ENCODE measurements at places on chromosomes 5 and 9.

DNA sequence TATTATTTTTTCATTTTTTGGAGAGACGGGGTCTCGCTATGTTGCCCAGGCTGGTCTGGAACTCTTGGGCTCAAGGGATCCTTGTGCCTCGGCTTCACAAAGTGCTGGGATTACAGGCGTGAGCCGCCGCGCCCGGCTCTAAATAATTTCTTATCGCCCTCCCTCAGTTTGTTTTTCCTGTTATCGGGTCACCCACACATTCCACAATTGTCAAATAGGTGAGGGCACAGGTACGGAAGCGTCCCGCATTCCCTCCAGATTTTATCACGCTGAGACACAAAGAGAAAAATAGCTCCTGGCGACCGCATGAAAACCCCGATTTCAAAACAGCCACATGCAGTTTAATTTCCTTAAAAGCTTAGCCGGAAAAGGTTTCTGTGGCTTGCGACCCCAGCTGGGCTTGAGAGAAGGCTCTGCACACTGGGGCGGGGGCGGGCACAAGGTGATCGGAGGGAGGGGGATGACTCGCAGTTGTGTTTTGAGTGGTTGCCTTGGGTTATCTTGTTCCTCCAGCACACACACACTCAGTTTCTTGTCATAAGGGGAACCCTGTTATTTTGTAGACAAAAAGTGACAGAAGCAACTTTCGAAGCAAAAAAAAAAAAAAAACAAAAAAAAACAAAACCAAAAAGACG lies 717 bp upstream of the IQGAP2 start:
- peak; percentile 52 for DNase-seq

DNA sequence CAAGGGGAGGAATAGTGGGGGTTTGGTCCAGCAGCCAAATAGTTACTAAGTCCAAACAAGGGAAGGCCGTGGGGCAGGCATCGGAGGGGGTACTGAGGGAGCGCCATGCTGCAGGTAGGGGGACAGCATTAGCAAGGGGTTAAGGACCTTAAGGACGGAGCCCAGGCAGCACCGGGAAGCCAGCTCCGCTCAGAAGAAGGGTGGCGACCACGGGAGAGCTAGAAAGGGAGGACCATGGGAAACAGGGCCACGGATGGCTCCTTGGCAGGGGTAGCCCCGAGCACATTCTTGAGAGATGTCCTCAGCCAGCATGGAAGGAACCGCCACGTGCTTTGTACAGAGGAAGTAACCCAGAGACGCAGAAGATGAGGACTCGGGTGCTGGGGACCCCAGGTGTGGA lies 76.2 kb upstream of the STXBP1 start:
- no peak for DNase-seq

DNA sequence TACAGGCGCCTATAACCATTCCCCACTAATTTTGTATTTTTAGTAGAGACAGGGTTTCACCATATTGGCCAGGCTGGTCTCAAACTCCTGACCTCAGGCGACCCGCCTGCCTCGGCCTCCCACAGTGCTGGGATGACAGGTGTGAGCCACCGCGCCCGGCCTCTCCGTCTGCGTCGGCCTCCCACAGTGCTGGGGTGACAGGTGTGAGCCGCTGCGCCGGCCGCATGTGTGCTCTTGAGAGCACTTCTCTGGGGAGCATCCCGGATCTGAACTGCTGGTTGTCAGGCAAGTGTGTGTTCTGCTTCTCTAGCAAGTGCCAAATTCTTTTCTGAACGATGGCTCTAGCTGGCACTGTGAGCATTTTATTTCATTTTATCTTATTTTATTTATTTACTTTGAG lies 3.7 kb upstream of the ENTPD2 start:
- no peak for DNase-seq

- DNase-seq = no peak
Measured at GRCh38 chr5:5341531-5342292, 80.8 kb upstream of the ICE1 start.

DNA sequence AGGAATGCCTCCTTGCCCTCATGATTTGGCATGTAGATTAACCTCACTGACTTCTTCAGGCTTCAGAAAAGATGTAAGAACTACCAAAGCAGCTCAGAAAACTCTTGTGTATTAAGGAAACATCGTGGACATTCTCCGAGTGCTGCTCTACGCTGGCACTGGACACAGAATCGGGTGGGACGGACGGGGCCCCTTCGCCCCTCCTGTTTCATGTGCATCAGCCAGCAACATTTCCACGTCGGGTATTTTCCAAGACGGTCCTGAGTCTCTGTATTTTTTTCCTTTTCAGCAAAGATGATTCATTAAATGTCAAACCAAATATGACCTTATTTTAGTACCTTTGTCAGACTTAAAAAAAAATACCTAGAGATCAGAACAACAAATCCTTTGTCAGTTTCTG lies 583.6 kb downstream of the CCDC171 start:
- DNase-seq = no peak

- peak; percentile 69 for DNase-seq
Measured at GRCh38 chr5:153767221-153768188, 271.2 kb downstream of the FAM114A2 start.

DNA sequence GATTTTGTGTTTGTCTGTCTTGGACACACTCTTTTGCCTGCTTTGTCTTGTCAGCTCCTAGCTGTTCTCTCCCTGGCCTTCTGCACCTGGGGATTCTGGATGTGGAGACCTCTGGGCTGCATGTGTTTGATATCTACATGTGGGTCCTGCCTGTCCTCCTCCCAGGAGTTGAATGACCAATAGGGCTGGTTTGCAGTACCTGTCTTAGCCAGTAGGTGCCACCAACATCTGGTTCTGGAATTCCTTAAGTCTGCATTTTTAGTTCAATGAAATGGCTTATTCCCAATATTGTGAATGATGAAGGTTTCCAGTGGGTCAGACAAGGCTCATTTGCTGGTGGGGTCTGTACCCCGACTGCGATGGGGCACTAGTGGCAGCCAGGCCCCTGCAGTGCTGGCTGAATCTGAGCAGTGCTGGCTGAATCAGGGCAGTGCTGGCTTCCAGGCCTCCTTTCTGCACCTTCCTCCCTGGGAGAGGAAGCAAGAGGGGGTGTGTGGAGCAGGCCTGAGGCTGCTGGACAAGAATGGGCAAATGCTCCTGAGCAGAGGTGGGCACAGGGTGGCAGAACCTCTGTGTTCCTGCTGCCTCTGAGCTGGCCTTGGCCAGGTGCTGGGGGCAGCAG lies 73.3 kb downstream of the RXRA start:
- DNase-seq = no peak

DNA sequence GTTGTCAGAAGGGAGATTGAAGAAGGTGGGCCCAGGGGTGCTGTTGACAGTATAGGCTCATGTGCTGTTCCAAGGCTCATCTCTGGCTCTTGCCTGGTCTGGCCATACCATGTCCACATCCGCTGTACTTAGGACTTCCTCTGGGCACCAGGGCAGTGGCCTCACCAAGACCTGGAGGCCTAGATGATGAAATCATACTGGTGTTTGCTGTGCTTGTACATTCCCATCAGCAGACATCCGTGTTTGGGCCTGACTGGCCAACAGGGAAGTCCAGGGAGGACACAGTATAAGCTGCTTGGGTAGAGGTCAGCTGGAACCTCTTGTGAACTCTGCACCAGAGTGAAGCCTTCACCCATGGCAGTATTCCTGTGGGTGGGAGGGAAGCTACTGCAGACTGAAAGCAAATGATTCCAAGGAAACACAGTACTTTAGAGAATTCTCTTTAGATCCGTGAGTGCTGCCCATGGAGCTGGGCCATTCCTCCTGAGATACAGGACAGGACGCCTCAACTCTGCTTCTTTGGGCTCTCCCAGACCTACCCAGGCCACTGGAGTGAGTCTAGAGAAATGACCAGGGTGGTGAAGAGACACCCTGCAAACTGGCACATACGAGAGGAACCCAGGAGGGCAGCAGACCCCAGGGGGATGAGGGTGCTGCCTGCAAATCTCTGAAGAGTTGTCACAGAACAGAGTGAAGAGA lies 22.5 kb downstream of the POLR1E start:
- DNase-seq = no peak

GRCh38 chr5:168370831-168371230 lies 79.4 kb downstream of the WWC1 start:
- DNase-seq = no peak

GRCh38 chr9:75139201-75139600 lies 50.9 kb downstream of the OSTF1 start:
- DNase-seq = no peak

- DNase-seq = no peak
Measured at GRCh38 chr5:39309534-39309933, 54.8 kb downstream of the C9 start.

GRCh38 chr9:103301051-103301450 lies 305.9 kb downstream of the CYLC2 start:
- DNase-seq = no peak

DNA sequence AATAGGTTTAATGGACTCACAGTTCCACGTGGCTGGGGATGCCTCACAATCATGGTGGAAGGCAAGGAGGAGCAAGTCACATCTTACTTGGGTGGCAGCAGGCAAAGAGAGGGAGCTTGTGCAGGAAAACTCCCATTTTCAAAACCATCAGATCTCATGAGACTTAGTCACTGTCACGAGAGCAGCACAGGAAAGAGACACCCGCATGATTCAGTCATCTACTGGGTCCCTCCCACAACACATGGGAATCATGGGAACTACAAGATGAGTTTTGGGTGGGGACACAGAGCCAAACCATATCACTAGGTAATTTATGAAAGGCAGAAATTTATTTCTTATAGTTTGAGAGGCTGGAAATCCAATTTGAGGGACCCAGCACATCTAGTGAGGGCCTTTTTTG lies 40.0 kb downstream of the MTREX start:
- DNase-seq = no peak

DNA sequence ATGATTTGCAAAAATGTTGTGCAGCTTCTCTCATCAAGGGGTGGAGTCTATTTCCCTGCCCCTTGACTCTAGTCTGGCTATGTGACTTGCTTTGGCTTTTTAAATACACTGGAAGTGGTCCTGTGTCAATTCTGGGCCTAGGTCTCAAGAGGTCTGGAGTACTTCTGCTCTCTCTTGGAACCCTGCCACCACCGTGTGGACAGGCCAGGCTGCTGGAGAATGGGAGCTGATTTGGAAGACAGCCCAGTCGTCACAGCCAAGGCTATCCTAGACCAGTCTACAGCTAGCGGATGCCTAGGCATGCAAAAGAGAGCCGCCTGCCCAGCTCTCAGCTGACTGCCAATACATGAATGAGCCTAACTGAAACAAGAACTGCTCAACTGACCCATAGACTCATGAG lies 56.7 kb upstream of the CLINT1 start:
- peak; percentile 23 for DNase-seq

DNA sequence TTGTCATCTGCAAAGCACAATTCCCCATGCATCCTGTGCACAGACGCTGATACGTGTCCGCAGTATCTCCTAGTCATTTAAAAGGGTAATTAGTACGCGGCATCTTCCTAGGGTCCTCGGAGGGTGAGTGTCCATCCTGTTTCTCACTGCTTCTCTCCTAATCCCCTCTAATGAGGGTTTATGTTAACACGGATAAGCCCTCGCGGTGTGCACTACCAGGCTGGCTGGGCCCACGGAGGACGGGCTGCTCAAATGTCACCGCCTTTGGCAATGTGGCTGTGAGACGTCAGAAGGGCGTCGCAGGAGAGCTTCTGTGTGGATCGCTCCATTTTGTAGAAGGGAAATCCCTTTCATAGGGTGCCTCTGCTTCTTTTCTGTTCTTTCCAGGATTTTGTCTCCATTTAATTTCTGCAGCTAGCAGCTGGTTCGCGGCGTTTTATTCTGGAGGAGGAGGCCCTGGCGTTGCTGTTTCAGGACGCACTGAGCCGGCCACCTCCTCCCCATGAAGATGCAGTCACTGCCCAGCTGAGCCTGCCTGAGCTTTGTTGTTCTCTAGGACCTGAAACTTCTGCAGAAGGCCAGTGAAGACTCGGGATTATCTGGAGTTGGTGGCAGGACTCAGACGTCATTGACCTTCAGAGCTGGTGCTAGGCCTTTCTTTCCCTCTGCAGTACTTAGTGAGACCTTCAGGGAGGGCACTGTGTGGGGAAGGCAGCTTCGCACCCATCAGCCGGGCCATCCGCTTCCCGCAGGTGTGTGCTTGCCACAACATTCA lies 326.1 kb upstream of the IRX1 start:
- peak; percentile 47 for DNase-seq

DNA sequence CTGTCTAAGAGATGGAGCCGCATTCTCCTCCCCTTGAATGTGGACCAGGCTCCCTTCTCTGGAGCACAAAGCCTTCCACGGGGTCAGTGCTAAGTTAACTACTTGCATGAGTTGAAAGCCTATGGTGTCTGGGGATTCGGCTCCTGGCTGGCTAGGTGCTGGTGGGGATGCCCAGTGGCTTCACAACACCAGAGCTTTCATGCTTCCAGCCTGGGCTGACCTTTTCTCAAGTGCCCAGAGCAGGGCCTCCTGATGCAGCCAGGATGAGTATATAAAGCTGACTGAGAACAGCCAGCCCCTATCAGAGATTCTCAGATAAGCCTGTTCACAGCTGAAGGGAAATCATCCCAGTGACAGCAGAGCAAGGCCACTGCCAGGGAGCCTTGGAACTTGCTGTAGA lies 11.8 kb downstream of the GALNT12 start:
- DNase-seq = no peak

GRCh38 chr9:78954286-78954685 lies 617.5 kb upstream of the TLE4 start:
- DNase-seq = no peak

GRCh38 chr5:107518190-107518589 lies 152.5 kb downstream of the EFNA5 start:
- peak; percentile 47 for DNase-seq

- no peak for DNase-seq
Measured at GRCh38 chr9:138100711-138101350, 223.2 kb downstream of the CACNA1B start.

DNA sequence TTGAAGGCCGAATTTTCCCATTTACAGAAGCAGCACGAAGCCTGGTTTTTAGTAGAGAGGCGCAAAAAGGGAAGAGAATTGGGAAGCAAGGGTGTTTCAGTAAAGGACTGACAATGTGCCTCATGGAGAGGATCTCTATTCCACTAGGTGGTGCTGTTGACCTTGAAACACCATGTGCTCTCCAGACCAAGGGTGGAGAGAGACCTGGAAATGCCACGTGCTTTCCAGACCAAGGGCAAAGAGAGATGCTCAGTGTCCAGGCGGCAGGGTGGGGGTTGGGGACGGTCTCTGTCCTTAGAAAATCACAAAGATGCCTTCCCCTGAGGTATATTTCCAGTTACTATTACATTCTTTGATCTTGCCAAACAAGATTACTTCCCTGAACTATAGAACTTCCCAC lies 425.3 kb downstream of the CSNK1G3 start:
- DNase-seq = no peak

DNA sequence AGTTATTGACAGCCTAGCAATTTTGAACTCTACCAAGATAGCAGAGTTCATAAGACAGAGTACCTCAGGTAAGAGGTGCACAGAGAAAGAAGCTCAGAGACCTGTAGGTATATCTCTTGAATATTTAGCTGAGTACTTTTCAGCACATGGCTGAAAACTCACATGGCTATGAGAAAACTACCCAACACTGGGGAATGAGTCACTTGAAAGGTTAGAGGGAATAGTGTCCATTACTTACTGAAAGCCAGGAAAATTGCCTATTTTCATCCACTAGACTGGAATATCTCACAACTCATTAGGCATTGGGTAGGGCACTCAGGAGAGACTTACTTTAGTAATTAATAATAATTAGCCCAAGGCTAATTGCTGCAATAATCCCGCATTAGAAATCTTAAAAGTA lies 8.3 kb downstream of the TSLP start:
- DNase-seq = no peak

Measured in retina (tissue), 1 donor.